T-helper 2 cell (primary cell): ENCODE measurements at places on chromosomes 13 and 19.

GRCh38 chr19:46745521-46746280 lies at the start of gene FKRP:
Gene FKRP (plus strand): TSS chr19:46746057. CDS start chr19:46755451, 9,394 bp downstream.
- peak; percentile 19 for DNase-seq

DNA sequence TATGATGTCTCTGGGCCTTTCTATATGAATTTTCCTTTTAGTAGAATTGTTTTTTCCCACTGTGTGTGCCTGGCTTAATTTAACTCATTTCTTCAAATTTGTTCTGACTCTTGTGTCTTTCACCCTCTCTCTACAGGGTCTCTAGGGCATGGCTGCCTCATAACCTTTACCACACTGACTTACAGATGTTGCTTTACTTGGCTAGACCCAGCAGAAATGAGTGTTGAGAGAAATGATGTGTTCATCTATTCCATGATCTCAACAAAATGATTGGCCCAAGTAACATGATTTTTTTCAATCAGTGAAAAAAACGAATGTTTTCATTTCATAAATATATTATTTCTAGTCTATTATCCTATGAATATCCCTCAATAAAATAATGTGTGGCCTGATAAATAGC lies 195.0 kb downstream of the GPC5 start:
- no peak for DNase-seq

GRCh38 chr19:30959011-30959410 lies 390.2 kb downstream of the TSHZ3 start:
- DNase-seq, result no peak

GRCh38 chr13:19071161-19071936 lies 110.3 kb downstream of the TUBA3C start:
- no peak for DNase-seq

- no peak for DNase-seq
Measured at GRCh38 chr13:21846605-21847004, 175.7 kb downstream of the FGF9 start.

DNA sequence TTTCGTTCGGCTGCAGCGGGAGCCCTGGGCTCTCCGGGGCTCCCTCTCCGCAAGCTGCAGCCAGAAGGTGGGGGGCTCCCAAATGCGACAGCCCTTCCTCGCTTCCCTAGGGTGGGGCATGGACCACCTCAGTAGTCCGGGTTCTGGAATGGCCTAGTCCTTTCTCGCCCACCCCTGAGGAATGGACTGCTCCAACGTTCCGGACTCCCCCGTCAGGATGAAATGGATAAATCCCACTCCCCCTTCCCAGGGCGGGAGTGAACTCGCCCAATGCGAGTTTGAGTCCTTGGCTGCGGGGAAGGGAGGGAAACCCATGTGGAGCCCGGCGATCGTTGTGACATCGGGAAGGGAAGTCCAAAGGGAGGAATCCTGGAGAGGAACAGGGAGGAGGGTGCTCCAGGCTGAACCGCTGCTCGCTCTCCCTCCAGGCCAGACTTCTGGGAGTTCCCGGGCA lies 5.5 kb downstream of the HRC start:
- no peak for DNase-seq

- no peak for DNase-seq
Measured at GRCh38 chr13:38376546-38376945, 26.9 kb downstream of the UFM1 start.

DNA sequence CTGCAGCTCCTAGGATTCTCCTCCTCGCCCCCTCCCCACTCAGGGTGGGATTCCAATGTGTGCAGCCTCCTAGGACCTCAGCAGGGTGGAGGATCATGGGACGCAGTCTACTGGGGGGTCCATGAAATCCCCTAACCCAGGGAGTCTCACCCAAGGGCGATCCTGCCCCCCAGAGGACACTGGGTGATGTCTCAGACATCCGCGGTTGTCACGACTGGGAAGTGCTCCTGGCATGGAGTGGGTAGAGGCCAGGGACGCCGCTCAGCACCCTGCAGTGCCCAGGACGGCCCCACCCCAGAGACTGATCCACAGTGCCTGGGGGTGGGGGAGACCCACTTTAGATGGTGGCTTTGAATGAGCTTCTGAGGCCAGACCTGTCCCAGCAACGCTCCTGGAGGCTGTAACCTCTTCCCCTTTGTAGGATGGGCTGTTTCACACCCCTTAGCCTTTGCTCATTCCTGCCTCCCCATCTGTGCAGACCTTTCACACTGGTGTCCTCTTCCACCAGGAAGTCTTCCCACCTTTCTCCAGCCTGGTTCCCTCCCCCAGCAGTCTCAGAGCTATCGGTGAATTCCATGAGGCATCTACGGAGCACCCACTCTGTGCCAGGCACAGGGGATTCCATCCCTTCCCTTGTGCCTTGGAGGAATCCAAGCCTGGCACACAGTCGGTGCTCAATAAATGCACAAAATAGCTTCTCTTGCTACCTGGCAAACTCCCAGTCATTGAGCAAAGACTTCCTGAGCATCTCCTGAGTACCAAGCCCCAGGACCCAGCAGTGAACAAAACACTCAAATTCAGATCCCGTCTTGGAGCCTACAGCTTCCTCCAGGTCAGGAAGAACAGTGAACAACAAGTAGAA lies 10.5 kb downstream of the SMIM24 start:
- no peak for DNase-seq

GRCh38 chr19:33535226-33535625 lies 13.6 kb upstream of the PEPD start:
- no peak for DNase-seq
